T follicular helper cell (primary cell): ENCODE measurements at places on chromosomes 3 and 15.

- DNase-seq, result no peak
Observed at GRCh38 chr15:51793521-51794305, 35.7 kb upstream of the TMOD3 start.

GRCh38 chr3:181790561-181790960 lies 78.8 kb downstream of the SOX2 start:
- DNase-seq, result no peak

- no peak for DNase-seq
Observed at GRCh38 chr3:94647131-94647530, 584.3 kb downstream of the NSUN3 start.

GRCh38 chr15:38042707-38043445 lies 108.4 kb downstream of the TMCO5A start:
- no peak for DNase-seq

GRCh38 chr3:18825665-18826064 lies 322.6 kb upstream of the KCNH8 start:
- DNase-seq, result no peak

DNA sequence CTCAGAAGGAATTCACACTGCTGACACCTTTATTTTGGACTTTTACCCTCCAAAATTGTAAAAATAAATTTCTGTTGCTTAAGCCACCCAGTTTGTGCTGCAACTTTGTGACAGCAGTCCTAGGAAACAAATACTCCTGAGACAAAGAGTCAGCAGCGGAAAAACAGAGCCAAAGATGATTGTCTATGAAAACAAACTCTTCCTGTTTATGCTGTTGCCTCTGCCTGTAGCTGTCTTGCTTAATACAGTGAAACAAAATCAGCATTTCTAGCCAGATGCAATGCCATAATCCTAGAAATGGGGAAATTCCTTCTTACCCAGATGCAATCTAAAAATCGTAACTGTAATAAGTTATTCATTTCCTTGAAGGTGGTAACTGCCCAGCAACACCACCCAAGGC lies 387.5 kb upstream of the ATP11B start:
- no peak for DNase-seq

DNA sequence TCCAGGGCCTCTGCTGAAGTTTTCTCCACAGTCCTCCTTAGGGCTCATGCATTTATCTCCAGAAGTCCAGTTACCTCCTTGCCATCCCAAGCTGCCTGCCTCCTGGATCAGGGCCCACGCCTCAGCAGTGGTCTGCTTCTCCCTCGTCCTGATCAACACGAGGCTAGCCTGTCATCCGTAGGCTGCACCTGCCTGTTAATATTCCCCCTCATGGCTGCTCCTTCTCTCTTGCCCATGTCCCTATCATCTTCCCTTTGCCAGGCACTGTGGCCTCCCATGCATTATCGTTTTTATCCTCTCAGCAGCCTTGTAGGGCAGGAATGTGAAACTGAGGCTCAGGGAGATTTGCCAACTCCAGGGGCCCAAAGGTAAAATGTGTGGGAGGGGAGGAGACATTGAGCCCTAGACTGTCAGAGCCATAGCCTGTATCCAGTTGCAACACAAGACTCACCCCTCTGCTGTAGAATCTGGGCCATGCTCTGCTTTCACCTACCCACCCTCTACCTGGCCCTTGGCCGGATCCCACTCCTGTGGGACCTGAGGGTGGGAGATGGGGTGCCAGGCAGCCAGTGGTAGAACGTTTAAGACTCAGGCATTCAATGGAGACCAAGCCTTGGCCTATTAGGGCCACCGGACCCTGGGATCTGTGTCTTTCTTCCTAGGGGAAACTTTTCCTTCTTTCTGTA lies 4.6 kb downstream of the GRM2 start:
- DNase-seq, result no peak

DNA sequence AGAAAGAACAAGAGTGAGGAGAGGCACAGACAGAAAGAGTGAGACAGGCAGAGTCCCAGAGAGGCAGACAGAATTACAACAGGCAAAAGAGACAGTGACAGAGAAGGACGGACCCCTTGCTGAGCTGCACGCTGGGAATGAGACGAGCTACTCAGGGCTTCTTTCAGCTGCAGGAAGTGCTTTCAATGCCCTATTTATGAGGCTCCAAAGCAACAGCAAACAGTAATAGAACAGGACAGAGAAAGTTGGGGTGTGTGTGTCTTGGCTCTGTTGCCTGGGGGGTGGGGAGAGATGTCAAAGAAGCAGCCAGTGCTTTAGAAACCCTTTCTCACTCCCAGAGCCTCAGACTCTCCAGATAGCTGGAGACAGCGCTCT lies 502 bp upstream of the TIMP4 start:
- DNase-seq, result no peak

- no peak for DNase-seq
Observed at GRCh38 chr3:111723293-111724215, 128.4 kb upstream of the ZBED2 start.

DNA sequence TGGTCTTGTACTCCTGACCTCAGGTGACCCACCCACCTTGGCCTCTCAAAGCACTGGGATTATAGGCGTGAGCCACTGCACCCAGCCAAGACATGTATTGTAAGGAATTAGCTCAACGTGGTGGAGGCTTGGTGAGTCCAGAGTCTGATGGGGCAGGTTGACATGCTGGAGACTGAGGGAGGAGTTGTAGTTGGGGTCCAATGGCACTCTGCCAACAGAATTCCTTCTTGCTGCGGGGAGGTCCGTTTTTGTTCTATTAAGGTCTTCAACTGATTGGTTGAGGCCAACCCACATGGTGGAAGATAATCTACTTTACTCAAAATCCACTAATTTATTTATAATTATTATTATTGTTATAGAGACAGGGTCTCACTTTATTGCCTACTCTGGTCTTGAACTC lies 30.1 kb downstream of the PLA2G4D start:
- no peak for DNase-seq

- no peak for DNase-seq
Observed at GRCh38 chr3:182375916-182376315, 417.4 kb upstream of the ATP11B start.

GRCh38 chr3:47956521-47956920 lies 59.7 kb downstream of the MAP4 start:
- no peak for DNase-seq

DNA sequence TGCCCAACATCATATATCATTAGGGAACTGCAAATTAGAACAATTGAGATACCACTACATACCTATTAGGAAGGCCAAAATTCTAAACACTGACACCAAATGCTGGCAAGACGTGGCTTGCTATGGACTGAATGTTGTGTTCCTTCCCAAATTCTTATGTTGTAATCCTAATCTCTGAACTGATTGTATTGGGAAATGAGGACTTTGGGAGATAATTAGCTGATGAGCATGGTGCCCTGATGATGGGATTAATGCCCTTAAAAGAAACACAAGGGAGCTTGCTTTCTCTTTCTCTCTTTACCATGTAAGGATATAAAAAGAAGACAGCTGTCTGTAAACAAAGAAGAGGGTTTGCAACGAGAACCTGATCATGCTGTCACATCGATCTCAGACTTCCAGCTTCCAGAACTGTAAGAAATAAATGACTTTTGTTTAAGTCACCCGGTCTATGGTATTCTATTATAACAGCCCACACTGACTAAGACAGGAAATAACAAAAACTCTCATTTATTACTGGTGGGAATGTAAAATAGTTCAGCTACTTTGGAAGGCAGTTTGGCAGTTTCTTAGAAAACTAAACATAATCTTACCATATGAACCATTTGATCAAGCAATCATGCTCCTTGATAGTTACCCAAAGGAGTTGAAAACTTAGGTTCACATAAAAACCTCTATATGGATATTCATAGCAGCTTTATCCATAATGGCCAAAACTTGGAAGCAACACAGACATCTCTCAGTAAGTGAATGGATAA lies 458.3 kb upstream of the CBLB start:
- no peak for DNase-seq

DNA sequence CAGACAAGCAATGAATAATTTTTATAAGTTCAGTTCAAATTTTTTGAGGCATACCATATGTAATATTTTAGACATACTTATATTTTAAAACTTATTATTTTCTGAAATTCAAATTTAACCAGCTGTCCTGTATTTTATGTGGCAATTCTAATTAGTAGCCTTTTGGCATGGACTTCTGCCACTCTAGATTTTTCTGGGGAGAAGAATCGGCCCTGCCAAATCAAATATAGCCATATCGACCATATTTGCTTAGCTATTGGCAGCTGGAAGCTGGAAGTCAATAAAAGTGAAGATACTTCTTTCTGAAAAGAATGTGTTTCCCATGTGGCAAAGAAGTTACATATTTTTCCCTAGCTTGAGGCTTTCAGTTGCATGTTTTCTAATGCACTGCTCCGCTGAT lies 9.4 kb upstream of the RBMS3 start:
- no peak for DNase-seq

DNA sequence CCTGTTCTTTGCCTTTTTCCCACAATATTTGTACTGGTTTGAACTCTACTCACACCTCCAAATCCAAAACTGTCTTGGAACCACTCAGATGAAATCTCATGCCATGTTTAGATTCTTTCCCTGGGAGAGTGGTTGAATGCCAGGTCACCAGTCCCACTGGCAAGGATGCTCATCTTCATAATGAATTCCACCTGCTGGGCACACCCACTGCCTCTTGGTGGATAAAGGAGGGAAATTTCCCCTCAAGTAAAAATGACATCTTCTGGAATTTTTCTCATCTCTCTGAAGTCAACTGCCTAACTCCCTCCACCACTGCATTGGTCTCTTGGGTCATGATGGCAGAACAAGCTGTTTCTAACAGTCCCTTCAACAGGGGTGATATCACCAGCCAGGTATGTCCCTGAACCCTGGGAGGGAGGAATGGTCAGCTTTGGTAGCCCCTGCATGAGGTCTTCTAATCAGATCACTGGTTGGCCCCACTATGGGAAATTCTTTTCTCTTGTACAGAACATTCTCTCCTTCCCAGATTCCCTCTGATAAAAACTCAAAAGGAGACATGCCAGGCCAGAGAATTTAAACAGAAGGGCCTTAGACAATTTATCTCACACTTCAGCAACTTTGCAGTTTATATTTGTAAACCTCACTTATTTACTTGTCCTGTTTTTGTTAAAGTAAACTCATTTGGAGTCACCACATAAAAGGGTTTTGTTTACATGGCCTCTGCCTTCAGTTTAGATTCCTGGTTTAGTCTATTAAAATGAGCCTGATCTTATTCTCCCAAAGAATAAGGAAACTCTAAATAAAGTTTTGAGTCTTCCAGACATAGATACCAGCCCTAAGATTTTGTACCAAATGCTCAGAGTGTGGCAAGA lies 143.4 kb downstream of the WNT5A start:
- no peak for DNase-seq

GRCh38 chr15:58573270-58573669 lies 141.5 kb downstream of the LIPC start:
- no peak for DNase-seq

- DNase-seq, result no peak
Observed at GRCh38 chr15:52745326-52746161, 44.6 kb downstream of the ONECUT1 start.

- DNase-seq, result no peak
Observed at GRCh38 chr3:127986803-127987202, 65.4 kb upstream of the SEC61A1 start.

GRCh38 chr3:173857154-173857553 lies 459.6 kb downstream of the NLGN1 start:
- no peak for DNase-seq

DNA sequence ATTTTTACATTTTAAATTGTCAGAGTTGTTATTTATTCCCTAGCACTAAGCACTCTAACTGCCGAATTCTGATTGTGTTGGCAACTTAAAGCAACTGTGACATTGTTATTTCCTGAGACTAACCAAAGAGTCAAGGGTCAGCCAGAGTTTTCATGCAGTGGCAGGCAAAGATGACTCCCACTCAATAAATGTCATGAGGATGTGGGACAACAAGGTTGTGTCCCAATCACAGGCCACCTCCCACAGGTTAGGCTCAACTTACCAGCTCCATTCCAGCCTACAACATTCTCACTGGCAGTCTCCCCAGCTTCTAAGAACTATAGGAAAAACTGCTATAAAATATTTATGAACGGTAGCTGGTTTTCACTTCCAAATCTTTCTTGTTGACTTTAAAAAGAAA lies 80.1 kb downstream of the RSL24D1 start:
- no peak for DNase-seq

DNA sequence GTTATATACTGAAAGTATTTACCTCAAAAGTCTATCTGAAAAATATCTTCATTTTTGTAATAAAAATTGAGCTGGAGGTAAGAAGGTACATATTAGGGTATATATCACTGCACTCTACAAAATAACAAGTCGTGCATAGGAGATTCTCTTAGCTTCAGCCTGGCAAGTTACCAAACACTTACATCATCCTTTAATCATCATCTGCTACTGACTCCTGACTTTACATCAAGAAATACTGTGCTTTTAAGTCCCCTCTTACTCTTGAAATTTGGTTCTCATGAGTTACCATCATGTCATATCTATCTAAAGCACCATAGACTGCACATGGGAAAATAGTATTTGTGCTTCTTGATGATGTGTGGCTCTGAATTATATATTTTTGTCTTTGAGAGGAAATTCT lies 50.8 kb downstream of the LYSMD4 start:
- DNase-seq, result no peak

DNA sequence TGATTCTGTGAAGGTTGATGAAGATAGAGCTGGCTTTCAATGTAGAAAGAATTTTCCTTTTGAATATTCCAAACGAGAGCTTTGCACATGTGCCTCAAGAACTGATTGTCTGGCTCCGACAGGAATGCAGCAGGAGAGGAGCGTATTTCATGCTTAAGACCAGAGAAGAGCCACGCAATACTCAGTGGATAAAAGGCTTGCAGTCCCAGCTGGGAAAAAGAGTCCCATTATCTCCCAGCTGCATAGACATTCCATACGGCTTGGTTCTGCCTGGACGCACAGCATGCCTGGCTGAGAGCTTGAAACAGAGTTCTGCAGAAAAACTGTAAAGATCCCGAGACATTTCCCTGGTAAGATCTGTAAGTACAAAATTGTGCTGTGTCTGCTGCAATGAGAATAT lies at the start of gene CNTN6:
CNTN6 (plus strand) TSS at position 254 of the 400 bp plus-strand sequence. CDS start 54,985 bp downstream, outside the sequence.
- no peak for DNase-seq

DNA sequence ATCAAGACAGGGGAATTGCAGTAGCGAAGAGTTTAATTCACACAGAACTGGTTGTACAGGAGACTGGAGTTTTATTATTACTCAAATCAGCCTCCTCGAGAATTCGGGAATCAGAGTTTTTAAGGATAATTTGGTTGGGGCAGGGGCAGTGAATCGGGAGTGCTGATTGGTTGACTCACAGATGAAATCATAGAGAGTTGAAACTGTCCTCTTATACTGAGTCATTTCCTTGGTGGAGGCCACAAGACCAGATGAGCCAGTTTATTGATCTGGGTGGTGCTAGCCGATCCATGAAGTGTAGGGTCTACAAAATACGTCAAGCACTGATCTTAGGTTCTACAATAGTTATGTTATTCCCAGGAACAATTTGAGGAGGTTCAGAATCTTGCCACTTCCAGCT lies 5.3 kb upstream of the ZNF770 start:
- DNase-seq, result no peak
